Regular cardiac myocyte (primary cell): ENCODE measurements at places on chromosomes 11 and 22. TPM values are rescaled to one million over a fixed set of nuclear protein-coding genes. Genes with fewer than 3 reads are reported as not detected.

Gene TSGA10IP
- not detected in 2 replicates for total RNA-seq

Gene APOL1
- total RNA-seq, result 28.0 and 85.1 TPM in 2 replicates

Gene PARVG
- under 0.01 TPM in 2 replicates for total RNA-seq

Gene CEP126
- 0.96 and 2.8 TPM in 2 replicates for total RNA-seq

Gene OR4A16
- total RNA-seq, result not detected in 2 replicates

Gene OR51B5
- 0.28 TPM in 1 of 2 replicates, not detected in the other for total RNA-seq

Gene IRAG1
- 14.8 and 61.4 TPM in 2 replicates for total RNA-seq
